ENCODE measurements at places on chromosomes 5 and 9.
A peak's percentile ranks its signal among the peaks of the same experiment; 100 is the strongest.

- DNase-seq: no peak
These were observed 26.0 kb downstream of the ZCCHC7 start for GRCh38 chr9:37146410-37146809.

DNA sequence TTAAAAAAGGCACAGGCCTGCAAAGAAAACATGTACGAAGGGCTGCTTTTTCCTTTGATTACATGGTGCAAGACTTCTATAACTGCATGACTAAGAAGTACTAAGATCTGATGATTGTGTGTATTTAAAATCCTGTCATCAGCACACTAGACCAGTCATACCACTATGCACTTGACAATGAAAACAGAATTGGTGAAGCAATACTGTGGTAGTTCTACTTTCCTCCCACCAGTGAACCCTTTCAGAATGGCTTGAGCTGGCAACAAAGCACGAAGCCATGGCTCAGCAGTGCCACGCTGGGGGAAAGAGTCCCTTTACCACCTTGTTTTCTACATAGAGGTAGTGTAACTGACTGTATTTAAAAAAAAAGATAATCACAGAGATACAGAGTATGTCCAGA lies 49.0 kb upstream of the POU5F2 start:
- DNase-seq: no peak

- DNase-seq: no peak
These were observed 10.3 kb upstream of the RANBP3L start for GRCh38 chr5:36311956-36312355.

GRCh38 chr9:27925815-27926214 lies 352.5 kb upstream of the C9orf72 start:
- DNase-seq: no peak

DNA sequence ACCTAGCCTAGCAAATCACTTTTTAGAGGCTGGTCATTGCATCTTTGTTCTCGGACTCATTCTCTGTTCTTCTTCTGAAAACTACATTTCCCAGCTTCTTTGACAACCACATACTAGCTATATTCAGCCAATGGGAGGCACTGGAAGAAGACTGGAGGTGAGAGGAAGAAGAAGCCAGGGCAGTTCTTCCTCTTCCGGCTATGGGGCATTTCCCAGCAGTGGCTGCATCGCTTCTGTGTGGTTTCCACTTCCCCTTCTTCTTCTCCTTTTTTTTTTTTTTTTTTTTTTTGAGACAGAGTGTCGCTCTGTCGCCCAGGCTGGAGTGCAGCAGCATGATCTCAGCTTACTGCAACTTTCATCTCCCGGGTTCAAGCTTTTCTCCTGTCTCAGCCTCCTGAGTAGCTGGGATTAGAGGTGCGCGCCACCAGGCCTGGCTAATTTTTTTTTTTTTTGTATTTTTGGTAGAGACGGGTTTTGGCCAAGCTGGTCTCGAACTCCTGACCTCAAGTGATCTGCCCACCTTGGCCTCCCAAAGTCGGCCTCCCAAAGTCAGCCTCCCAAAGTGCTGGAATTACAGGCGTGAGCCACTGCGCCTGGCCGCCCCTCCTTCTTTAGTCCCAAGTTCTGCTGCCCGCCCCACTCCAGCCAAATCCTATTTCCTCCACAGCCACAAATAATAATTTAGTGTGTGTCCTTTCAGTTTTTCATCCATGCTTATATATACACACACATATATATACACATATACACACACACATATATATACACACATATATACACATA lies 6.9 kb upstream of the UBAP1 start:
- DNase-seq: no peak

DNA sequence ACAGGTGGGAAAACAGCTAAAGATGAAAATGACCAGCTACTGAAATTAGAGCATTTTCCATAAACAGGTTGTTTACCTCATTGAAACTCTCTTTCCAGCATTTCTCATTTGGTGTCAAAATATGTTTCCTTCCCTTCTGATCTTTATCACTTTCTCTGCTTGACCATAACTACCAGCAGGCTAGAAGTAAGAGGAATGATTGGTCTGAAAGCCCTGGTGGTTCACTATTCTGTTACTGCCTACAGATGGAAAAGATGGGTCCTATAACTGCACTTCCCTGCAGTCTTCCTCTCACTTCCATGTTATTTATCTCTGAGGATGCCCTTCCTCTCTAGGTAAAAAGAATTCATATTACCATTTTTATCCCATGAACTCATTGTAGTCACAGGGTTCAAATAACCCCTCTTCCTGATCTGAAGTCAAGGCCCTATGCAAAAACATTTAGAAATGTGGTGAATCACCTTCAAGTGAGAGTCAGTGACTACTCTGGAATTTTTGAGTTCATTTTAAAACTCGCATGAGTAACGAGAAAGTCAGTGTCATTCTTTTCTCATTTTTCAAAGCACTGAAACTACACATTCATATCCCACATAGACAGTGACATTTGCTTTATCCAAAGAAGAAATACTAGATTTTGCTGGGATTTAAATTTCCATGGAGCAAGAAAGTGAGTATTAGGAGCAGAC lies 51.7 kb downstream of the ZNF474 start:
- peak; percentile 83 for DNase-seq

- no peak for DNase-seq
These were observed 582.7 kb downstream of the DTWD2 start for GRCh38 chr5:118405650-118406061.

- no peak for DNase-seq
These were observed 96.5 kb upstream of the RPS23 start for GRCh38 chr5:82374637-82375036.

GRCh38 chr5:36679221-36679989 lies 73.0 kb downstream of the SLC1A3 start:
- DNase-seq: no peak

GRCh38 chr5:40559306-40559705 lies 120.4 kb upstream of the PTGER4 start:
- no peak for DNase-seq

DNA sequence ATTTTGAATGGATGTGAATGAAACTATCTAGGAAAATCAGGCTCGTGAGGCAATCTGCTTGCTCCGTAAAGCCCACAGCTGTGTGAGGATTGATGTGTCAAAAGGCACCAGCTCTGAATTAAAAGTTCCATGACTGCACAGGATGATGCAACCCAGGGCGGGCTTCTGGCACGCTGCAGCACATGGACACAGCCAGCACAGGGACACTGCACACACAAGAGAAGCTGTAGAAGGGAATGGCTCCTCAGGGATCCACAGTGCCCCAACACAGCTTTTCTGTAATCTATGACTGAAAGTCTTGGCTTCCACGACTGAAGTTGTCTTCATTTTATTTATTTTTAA lies 151.0 kb downstream of the GCNT1 start:
- DNase-seq: no peak

DNA sequence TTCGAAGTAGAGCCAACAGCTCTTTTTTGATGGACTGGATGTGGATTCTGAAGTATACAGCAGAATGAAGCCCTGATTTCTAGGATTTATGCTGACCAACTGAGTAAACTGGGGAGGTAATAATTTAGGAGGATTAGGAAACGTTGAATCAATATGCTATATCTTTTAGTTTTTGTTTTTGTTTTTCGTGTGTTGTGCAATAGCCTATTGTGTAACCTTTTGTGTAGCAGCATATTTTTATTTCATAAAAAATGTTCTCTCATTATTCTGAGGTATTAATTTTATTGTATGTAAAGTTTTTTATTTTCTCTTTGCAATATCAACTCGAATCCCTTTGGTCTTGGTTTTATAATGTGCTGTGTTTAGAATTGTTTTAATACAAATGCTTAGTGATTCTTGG lies 902.3 kb downstream of the EFNA5 start:
- DNase-seq: no peak

DNA sequence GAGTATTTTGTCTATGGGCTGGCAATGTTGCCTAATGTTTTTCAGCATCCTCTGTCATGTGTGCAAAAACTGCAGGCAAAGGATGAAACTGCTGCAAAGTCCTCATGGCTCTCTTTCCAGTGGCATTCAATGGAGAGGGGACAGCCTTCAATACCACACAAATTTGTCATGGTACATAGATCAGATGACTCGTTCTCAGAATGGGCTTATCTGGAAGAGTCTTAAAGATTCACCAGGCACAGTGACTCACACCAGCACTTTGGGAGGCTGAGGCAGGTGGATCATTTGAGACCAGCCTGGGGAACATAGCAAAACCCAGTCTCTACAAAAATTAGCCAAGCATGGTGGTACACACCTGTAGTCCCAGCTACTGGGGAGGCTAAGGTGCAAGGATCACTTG lies 5.3 kb downstream of the CDKN2AIPNL start:
- DNase-seq: no peak

DNA sequence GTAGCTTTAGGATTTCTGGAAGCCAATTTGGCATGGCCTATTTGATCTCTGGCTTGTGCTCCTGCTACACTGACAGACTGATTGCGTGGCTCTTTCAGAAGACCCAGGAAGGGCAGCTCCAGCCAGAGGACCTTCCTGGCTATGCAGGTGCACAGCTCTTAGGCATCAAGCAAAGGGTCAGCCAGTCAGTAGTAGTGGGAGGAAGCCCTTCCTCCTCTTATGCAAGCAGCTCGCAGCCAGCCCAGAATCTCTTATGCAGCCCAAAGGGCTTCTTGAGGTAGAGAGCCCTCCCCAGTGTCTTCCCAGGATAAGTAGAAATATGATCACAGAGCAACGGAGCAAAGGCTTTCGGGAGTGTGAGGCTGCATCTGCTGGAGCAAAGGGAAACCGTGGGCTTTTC lies 43.2 kb downstream of the SLC36A1 start:
- no peak for DNase-seq

DNA sequence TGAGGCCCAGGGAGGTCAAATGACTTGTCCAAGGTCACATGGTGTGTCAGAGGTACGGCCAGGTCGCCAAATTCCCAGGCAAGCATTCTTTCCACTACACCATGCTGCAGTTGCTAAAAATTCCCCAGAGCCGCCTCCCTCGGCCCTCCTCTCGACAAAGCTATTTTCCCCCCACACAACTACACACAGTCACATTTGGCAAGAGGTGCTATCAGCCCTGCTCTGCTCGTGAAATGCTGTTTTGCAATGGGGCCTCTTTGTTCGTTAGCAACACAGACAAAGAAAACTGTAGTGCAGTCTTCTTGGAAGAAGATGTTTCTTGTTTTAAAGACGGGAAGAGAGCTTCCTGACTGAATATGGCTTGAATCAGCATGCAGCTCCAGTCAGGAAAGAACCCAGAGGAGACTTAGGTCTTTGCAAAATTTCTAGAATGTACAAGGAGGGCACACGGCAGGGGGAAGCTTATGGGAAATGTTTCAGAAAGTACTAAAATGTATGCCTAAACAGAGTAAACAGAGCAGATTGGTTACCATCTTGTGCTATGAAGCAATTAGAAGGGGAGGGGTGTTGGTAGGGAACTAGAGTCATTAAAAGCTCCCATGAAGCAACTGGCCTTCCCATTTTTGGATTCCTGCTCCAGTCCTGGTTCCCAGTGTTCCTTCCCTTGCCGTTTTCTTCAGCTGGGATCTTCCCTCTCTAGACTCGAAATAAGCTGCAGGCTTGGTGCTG lies 14.2 kb downstream of the SLIT3 start:
- no peak for DNase-seq

GRCh38 chr5:144332265-144332664 lies 161.6 kb downstream of the KCTD16 start:
- no peak for DNase-seq

DNA sequence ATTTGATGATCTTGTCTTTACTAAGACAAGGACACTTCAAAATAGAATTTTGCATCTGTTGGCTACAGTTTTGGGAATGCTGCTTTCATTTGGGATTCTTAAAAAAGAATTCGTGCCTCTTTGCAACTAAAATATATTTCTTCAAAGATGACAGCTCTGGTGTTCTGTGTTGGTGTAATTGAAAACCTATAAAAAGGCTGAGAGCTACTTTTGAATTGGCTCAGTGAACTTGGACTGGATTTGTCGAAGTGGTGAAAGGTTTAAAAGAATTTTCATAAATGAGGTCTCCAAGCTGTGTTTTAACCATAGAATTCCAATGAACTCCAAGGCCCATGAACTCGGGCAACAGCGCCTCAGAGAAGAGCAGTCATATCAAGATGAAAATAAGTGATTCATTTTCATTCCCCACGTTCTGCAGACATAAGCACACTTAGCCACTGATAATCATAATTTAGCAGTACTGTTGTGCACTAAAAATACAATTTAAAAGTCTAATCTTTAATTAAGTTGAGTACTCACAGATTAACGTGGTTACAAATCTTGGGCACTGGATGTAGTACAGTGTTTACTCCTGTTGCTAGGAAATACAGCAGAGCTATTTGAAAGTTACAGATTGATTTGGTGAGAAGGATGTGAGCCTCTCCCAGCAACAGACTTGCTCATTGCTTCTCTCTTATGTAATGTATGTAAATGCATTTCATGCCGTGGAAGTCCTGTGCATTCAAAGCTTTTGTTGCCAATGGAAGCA lies 10.9 kb downstream of the SNCAIP start:
- no peak for DNase-seq

- no peak for DNase-seq
These were observed 114.9 kb downstream of the PDZD2 start for GRCh38 chr5:31753700-31754357.

DNA sequence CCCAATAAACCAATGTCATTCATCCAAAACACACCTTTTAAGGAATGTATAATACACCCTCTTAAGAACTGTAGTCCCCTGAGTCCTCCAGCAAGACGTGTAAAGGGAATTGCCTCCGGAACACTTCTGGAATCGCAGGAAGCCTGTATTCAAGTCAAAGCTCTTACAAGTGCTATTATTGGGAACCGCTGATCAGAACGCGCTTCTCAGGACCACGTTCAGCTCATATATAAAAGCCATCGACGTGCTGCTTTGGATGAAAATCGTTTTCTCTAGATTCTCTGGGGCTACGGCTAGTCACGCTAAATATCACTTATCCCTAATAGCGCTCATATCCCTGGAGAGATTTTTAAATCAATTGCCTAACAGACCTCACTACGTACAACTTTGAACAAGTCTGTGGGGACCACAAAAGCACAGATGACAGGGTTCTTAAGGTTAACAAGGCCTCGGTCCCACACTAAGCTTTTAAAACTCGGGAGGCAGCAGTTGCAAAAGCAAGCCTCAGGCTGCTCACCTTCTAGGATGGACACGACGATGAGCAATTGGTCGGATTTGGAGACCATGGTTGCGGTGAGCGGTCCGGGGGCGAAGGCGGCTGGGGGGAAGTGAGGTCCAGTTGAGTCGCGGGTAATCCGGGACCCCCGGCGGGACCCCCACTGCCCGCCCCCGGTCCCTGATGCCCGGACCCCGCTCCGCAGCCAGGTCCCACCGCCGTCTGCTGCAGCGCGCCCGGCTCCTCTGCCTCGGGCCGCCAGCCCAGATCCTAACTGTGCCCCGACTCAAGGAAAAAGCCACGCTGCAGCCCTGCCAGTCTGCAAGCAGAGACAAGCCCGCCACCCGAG lies 548 bp downstream of the CEP120 start:
- DNase-seq: no peak

DNA sequence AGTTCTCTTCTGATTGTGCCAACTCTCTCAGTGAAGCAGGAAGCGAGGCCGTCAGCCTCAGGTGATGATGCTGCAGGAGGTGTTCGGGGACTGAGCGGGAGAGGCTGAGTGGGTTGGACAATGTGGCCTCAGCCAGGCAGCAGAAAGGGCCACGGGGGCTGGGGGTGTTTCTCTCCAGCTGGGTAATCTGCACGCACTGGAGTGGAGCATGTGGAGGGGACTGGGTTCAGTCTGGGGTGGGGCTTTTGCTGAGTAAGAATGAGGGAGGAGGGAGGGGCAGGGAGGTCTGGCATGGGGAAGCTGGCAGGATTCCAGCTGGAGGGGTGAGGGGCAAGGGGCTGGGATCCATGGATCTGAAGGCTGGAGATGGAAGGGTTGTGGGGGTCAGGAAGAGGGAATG lies 60.8 kb upstream of the PHYKPL start:
- DNase-seq: no peak

GRCh38 chr9:128043467-128043868 lies 23.7 kb downstream of the NAIF1 start:
- no peak for DNase-seq

All from non-pigmented ciliary epithelial cell (primary cell).